ENCODE measurements at places on chromosomes 12 and 14.

- no peaks in the 10 kb centered on the region for H3K4me1 ChIP-seq
- H3K27ac ChIP-seq, result no peak overlapping the region
- H3K27me3 ChIP-seq, result no peaks in the 10 kb centered on the region
These were observed 81.3 kb upstream of the RESF1 start for GRCh38 chr12:31877884-31878283.

- H3K4me1 ChIP-seq, result peaks cover 26% of the 10 kb centered on the region
- no peak for DNase-seq
- H3K36me3 ChIP-seq, result no peaks in the 10 kb centered on the region
These were observed 419 bp upstream of the ATXN7L3B start for GRCh38 chr12:74537126-74537706.

GRCh38 chr12:12272869-12273268, 6.0 kb upstream of the LRP6 start:
- no peaks in the 10 kb centered on the region for H3K36me3 ChIP-seq
- no peaks in the 10 kb centered on the region for H3K27me3 ChIP-seq
- H3K4me3 ChIP-seq, result no peak overlapping the region
- DNase-seq, result no peak
- no peak overlapping the region for H3K27ac ChIP-seq
- peaks cover 12% of the 10 kb centered on the region for H3K4me1 ChIP-seq

DNA sequence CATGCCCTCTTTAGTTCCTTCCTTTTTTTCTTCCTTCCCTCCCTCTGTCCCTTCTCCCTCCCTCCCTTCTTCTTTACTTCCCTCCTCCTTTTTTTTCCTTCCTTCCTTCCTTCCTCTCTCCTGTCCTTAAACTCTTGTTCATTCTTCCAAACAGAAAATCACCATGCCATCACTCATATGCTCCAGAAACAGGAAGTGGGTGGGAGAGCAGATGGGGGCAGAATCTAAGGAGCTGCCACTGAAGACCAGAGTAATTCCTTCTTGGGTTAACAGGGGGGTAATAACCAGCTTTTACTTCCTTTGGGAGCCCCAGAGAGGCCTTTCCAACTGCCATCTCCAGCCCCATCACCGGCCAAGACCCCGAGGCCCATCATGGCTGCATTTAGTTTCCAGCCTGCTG, 51.2 kb downstream of the SVOP start:
- H3K4me3 ChIP-seq, result no peak overlapping the region
- H3K4me1 ChIP-seq, result no peaks in the 10 kb centered on the region
- H3K36me3 ChIP-seq, result no peaks in the 10 kb centered on the region
- peaks cover 4% of the 10 kb centered on the region for H3K27me3 ChIP-seq
- no peak overlapping the region for H3K27ac ChIP-seq
- no peak for DNase-seq

Measured in tibial nerve (tissue), 4 donors.